Activated CD4-positive, alpha-beta memory T cell treated with anti-CD3 and anti-CD28 coated beads, Interleukin-2, amount 10 ng/mL, durations not matched to agents 7 days and 5 days (primary cell): ENCODE measurements at places on chromosomes 5 and 9.
A peak's percentile ranks its signal among the peaks of the same experiment; 100 is the strongest.

DNA sequence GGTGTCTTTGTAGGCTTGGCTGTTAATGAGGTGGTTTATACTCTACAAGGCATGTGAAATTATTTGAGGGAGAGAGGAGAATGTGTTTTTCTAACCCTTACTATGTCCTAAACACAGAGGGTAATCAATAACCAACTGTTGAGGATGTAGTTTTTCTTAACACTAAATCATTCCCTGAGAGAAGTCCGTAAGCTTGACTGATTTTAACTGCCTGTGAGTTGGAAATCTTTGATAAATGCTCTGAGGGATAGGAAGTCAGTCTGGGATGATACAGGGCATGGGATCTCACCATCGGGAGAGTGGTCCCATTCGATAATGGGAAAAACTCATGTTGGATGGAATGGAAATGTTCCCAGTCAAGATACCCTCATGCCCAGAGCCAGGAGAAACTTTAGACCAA lies 249.6 kb downstream of the PDZD2 start:
- DNase-seq, result no peak

DNA sequence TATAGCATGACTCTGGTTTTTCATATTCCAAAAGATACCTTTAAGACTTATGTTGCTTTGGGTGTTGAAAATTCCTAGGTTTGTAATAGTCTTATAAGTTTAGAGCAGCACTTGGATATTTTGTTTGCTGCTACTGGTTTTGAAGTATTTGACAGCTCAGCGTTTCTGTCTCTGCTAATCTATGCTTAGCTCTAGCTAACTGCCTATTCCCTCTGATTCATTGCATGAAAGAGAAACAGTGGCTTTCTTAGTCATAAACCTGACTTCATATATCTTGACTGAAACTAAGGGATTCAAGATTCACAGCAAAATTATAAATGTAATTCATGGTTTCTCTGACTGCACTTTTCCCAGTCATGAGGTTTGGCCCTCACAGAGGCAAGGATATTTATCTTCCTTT lies 35.6 kb upstream of the ANXA1 start:
- DNase-seq, result no peak

- DNase-seq, result no peak
Observed at GRCh38 chr5:29296548-29296947, 1896.9 kb upstream of the CDH6 start.

DNA sequence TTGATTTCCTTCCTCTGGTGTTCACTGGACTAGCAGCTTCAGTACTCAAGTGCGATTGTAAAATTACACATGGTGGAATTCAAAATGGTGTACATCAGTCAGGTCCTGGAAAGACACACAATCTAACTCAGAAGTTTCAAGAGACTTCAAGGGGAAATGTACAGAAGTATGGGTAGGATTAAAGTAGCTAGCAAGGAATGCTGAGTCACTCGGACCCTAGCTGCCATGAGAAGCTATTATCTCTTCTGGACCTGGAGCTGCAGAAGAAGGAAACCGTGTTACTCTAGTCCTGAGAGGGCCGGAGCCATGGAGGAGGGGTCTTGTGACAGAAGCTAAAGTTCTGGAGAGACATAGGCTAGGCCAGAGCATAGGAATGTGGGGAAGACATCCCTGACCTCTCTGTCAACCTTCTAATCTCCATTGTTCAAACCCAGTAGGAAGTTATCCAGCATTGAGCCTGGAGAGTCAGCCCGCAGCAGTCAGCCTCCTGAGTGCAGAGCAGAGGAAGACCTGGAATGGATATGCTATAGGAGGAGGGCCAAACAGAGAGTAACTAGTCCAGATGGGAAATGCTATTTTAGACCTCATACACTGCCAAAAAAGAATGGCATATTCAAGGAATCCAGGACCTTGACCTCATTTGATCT lies 84.3 kb downstream of the GHR start:
- no peak for DNase-seq

DNA sequence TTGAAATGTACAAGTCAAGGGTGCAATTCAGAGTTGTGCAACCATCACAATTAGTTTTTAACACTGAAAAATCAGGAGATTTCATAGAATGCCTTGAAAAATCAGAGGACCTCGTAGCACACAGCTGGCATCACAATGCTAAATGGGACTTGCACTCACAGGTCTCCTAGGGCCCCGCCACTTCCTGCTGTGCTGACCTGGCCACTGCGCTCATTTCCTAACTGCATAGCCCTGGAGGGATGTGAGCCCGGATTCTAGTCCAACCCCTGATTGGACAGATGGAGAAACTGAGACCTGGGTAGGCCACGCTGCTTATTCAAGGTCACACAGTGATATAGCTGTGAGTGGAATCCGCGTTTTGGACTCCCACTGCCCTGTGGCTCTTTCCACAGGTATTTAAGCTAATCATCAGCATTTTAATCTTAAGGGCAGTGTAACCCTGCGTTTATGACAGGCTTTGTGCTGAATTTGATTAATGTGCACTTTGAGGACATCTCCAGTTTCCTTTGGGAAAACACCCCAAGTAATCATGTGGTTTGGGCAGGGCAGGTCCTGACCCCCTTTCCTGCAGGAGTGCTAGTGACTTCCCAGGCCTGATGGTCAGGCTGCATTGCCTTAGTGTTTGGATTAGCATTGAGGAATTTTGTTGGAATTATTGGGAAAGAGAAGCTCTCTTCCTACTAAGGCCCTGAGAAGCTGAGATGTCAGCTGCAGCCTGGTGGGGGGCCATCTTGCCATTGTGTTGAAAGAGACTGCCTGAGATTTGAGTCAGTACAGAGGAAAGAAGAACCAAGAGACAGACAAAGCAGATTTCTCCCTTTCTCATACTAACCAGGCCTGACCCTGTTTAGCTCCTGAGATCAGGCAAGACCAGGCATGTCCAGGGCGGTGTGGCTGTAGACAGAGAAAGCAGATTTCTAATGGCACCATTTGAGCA lies 36.2 kb downstream of the STC2 start:
- no peak for DNase-seq

- no peak for DNase-seq
Observed at GRCh38 chr5:83368835-83369234, 102.7 kb upstream of the VCAN start.

GRCh38 chr5:9314558-9314957 lies 231.3 kb downstream of the SEMA5A start:
- no peak for DNase-seq

DNA sequence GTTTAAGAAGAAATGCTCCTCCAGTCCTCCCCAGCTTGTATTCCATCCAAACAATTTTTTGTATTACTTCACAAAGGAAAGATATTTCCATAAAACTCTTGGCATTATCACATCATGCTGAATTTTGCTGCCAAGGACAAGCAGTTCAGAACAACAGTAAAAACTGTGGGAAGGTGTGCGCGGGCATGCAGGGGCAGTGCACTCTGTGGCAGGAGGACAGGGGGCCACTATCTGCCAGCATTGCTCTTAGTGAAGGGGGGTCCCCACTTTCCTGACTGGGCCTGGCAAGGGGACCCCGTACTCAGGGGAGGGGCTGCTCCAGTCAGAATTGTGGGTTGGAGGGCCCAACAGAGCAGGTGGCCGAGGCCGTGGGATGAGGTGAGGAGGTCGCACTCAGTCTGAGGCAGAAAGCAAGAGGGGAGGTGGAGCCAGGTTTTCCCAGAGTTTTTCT lies 32.8 kb downstream of the ANGPTL2 start:
- DNase-seq, result no peak

- no peak for DNase-seq
Observed at GRCh38 chr9:35577486-35577885, 27.6 kb upstream of the TESK1 start.

GRCh38 chr5:142529626-142530278 lies 156.1 kb downstream of the FGF1 start:
- DNase-seq, result no peak

- no peak for DNase-seq
Observed at GRCh38 chr5:132947671-132948070, 15.8 kb downstream of the AFF4 start.

- no peak for DNase-seq
Observed at GRCh38 chr5:64840958-64841357, 72.2 kb downstream of the CWC27 start.

GRCh38 chr5:101915554-101915953 lies 380.5 kb downstream of the SLCO4C1 start:
- DNase-seq, result no peak

DNA sequence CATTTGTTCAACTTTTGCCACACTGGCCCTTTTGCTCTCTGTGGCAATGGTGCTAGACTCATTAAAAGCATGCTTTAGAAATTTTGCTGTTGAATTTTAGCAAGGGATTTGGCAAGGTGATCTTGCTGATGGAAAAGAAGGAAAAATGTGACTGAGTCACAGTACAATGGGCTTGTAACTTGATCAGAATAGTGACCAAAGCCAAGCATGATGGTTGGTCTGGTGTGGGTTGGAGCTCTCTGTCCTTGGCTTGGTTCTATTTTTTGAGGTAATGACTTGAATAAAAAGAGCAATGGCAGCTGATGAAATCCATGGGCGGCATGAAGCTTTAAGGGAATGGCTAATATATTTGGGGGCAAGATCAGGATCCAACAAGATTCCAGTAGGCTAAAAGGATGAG lies 114.4 kb upstream of the ZNF366 start:
- DNase-seq, result no peak

- no peak for DNase-seq
Observed at GRCh38 chr9:89801341-89801740, 196.5 kb downstream of the GADD45G start.

DNA sequence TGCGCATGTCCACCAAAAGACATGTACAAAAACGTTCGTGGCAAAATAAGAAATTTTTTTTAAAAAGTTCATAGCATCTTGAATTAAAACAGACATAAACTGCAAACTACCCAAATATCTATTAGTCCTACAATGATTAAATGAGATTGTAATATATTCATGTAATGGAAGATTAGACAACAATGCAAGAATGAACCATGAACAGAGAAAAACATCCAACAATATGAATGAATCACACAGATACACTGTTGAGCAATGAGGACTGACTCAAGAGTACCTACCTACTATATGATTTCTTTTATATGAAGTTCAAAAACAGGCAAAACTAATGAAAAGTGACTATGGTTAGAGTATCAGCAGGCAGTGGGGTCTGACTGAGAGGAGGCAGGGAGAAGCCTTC lies 17.9 kb upstream of the CTNNAL1 start:
- DNase-seq, result no peak

DNA sequence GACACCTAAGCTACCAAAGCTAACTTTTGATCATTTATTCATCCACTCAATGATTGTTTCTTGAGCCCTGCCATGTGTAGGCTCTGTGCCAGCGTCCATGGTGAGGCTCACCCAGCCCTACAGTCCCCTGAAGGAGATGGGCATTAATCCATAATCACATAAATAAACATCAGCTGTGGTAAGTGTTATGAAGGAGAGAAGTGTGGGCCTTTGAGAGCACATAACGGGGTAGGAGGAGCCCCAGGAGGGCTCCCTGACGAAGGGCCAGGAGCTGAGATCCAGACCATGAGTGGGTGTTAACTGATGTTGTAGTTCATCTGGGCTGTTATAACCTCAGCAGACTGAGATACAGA lies 53.9 kb upstream of the AFAP1L1 start:
- DNase-seq, result no peak

GRCh38 chr5:51997949-51998348 lies 614.7 kb downstream of the ISL1 start:
- DNase-seq, result no peak

DNA sequence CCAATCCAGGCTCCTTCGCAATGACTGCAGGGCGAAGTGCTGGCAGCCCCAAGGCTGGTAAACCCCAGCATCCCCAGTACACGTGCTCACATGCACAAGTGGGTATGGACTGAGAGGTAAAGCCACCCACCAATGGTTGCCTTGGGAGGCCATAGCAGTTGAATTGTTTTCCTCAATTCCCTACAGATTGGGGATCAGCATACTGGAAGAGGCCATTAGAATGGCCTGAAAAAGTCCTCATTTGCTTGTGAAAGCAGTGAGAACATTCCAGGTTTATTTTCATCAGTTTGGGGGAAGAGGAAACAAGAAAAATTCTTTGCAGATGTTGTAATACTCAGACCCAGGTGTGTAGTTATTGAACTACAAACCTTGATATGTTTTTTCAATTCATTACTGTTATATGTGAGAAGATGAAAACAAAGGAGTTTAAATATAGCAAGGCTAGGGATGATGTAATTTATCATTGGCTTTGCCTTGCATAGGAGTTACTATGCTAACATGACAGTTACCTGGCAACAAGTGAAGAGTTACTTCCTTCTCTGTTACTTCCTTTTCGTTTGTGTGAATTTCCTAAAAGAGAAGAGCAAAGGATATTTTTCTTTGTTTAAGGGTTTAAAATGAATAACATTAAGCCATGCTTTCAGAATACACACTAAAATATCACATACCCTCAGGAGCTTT lies 36.4 kb downstream of the MTMR12 start:
- DNase-seq, result no peak

GRCh38 chr5:148912714-148913398 lies 86.4 kb downstream of the ADRB2 start:
- DNase-seq, result no peak

- DNase-seq, result no peak
Observed at GRCh38 chr5:141869040-141869439, 9.2 kb downstream of the PCDH1 start.

- no peak for DNase-seq
Observed at GRCh38 chr5:158958021-158958994, 141.4 kb downstream of the EBF1 start.

DNA sequence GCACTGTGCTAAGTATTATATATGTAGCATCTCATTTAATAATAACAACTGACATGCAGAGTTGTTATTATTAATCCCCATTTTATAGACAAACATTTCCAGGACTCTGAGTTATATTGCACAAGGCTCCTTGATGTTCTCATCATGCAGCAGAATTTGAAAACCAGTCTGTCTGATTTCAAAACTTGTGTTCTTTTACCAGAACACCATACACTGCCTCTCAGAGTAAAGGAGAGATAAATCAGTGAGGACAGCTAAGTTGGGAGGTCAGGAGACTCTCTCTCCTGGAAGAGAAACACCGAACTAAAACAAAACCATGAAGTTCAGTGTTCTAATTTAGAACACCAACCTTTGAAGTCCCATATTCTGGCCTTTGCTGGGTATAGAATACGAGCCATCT lies 92.7 kb upstream of the TNC start:
- no peak for DNase-seq

DNA sequence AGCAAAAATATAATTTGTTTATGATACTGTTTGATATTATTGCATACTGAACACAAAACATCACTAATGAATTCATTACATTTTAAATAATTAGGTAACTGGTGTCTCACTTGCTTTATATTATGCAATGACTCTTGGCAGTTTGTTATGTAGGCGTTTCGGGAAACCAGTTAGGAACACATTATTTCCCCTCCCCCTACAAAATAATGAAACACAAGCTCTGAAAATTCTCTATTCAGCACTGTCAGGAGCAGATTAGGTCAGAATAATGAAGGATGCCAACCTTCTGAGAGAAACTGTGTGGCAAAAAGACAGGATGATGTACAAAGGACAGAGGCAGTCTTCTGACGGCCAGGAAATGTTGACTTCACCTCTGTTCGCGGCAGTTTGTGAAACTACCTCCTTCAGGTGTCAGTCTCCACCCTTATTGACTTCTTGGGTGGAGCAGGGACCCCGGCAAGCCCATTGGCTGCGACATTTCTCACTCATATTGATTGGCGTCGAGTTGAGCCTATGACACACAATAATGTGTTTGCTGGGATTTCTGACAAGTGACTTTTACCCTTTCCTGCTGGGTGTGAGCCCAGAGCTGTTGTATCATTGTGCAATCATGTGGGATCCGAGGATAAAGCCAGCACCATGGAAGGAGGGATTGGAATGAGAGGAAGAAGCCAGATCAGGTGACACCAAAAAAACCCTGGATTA lies 33.9 kb downstream of the SH3PXD2B start:
- peak; percentile 55 for DNase-seq
